ENCODE measurements at places on chromosomes 12 and 14.

DNA sequence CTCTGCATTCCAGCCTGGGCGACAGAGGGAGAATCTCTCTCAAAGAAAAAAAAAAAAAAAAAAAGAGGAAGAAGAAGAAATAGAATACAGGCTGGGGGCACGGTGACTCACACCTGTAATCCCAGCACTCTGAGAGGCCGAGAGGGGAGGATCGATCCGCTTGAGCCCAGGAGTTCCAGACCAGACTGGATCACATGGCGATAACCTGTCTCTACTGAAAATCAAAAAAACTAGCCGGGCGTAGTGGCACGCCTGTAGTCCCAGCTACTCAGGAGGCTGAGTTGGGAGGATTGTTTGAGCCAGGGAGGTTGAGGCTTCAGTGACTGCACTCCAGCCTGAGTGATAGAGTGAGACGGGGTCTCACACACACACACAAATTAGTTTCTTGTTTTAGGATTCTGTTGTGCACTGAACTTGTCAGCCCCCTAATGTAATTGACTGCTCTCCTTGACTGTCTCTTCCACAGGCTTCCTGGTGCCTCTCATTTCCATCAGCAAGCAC, 963 bp upstream of the TINF2 start:
- H3K4me3 ChIP-seq, result peak overlapping the region; percentile 91
- peak; percentile 51 for DNase-seq
- no peaks in the 10 kb centered on the region for H3K27me3 ChIP-seq
- H3K36me3 ChIP-seq, result no peaks in the 10 kb centered on the region
- H3K4me1 ChIP-seq, result peaks cover 7% of the 10 kb centered on the region

- no peaks in the 10 kb centered on the region for H3K27me3 ChIP-seq
- no peaks in the 10 kb centered on the region for H3K36me3 ChIP-seq
- H3K4me3 ChIP-seq, result no peak overlapping the region
These were observed 246.3 kb downstream of the PRKD1 start for GRCh38 chr14:29681316-29681715.

- no peak overlapping the region for H3K27ac ChIP-seq
- no peaks in the 10 kb centered on the region for H3K36me3 ChIP-seq
- DNase-seq, result no peak
- no peaks in the 10 kb centered on the region for H3K4me1 ChIP-seq
- H3K27me3 ChIP-seq, result no peaks in the 10 kb centered on the region
These were observed 66.2 kb downstream of the PRMT8 start for GRCh38 chr12:3557116-3557697.

GRCh38 chr12:61282790-61283575, 977.2 kb upstream of the USP15 start:
- no peaks in the 10 kb centered on the region for H3K4me1 ChIP-seq
- H3K4me3 ChIP-seq, result no peak overlapping the region
- H3K36me3 ChIP-seq, result no peaks in the 10 kb centered on the region
- peaks cover 2% of the 10 kb centered on the region for H3K27me3 ChIP-seq
- H3K27ac ChIP-seq, result no peak overlapping the region
- no peak for DNase-seq

DNA sequence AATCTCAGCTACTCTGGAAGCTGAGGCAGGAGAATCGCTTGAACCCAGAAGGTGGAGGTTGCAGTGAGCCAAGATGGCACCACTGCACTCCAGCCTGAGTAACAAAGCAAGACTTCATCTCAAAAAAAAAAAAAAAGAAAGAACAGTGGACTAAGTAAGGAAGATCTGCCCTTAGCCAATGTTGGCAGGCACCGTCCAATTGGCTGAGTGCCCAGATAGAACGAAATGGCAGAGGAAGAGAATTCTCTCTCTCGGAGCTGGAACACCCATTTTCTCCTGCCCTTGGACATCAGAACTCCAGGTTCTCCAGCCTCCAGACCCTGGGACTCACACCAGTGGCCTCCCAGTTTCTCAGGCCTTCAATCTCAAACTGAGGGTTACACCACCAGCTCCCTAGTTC, 49.9 kb downstream of the ESR2 start:
- H3K4me1 ChIP-seq, result peaks cover 13% of the 10 kb centered on the region
- no peak overlapping the region for H3K27ac ChIP-seq
- peak; percentile 79 for DNase-seq
- no peaks in the 10 kb centered on the region for H3K36me3 ChIP-seq
- no peaks in the 10 kb centered on the region for H3K27me3 ChIP-seq
- no peak overlapping the region for H3K4me3 ChIP-seq

- no peak for DNase-seq
- no peak overlapping the region for H3K27ac ChIP-seq
- H3K36me3 ChIP-seq, result no peaks in the 10 kb centered on the region
- H3K4me3 ChIP-seq, result no peak overlapping the region
- H3K27me3 ChIP-seq, result no peaks in the 10 kb centered on the region
These were observed 14.5 kb downstream of the ZNF839 start for GRCh38 chr14:102333795-102334705.

GRCh38 chr12:54012631-54013409, 4.0 kb downstream of the HOXC8 start:
- H3K36me3 ChIP-seq, result no peaks in the 10 kb centered on the region
- DNase-seq, result no peak
- peak overlapping the region; percentile 39 for H3K27ac ChIP-seq
- no peaks in the 10 kb centered on the region for H3K4me1 ChIP-seq

GRCh38 chr12:823028-823698, 70.8 kb downstream of the WNK1 start:
- H3K36me3 ChIP-seq, result no peaks in the 10 kb centered on the region
- no peak overlapping the region for H3K27ac ChIP-seq
- no peak overlapping the region for H3K4me3 ChIP-seq
- no peaks in the 10 kb centered on the region for H3K27me3 ChIP-seq
- H3K4me1 ChIP-seq, result peaks cover 3% of the 10 kb centered on the region

- H3K4me1 ChIP-seq, result peaks cover 3% of the 10 kb centered on the region
- H3K36me3 ChIP-seq, result no peaks in the 10 kb centered on the region
- no peak for DNase-seq
- H3K27me3 ChIP-seq, result no peaks in the 10 kb centered on the region
- no peak overlapping the region for H3K4me3 ChIP-seq
- H3K27ac ChIP-seq, result no peak overlapping the region
These were observed 340.3 kb upstream of the PDE3A start for GRCh38 chr12:20028033-20028432.

DNA sequence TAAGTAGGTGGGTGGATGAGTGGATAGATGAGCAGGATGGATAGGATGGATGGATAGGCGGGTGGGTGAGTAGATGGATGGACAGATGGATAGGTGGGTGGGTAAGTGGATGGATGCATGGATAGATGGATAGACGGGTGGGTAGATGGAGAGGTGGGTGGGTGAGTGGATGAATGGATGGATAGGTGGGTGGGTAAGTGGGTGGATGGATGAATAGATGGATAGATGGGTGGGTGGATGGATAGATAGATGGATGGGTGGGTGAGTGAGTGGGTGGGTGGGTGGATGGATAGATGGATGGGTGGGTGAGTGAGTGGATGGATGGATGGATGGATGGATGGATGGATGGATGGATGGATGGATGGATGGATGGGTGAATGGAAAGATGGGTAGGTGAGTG, 221.7 kb upstream of the NOS1 start:
- no peak for DNase-seq
- H3K27me3 ChIP-seq, result no peaks in the 10 kb centered on the region
- H3K4me3 ChIP-seq, result no peak overlapping the region
- H3K4me1 ChIP-seq, result no peaks in the 10 kb centered on the region
- H3K27ac ChIP-seq, result no peak overlapping the region

GRCh38 chr12:100716945-100717732, 77.4 kb upstream of the ANO4 start:
- no peaks in the 10 kb centered on the region for H3K4me1 ChIP-seq
- DNase-seq, result peak; percentile 36
- H3K27ac ChIP-seq, result no peak overlapping the region
- no peaks in the 10 kb centered on the region for H3K27me3 ChIP-seq
- H3K4me3 ChIP-seq, result peak overlapping the region; percentile 23
- no peaks in the 10 kb centered on the region for H3K36me3 ChIP-seq

DNA sequence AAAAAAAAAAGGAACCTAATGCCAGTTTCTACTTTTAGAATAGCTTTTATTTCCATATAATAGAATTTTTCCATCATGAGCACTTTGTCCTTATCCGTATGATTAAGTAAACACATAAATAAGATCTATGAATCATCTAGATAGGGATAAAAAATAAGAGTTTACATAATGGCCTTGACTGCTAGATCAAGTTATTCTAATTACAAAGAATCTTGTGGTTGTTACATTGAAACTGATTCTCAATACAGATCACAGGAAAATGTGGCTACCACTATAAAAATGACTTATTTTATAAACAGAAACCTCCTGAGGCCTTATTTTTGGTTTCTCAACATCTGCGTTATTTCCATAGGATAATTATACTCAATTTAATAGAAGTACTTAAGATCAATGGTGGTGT, 34.4 kb upstream of the NDUFA12 start:
- no peaks in the 10 kb centered on the region for H3K36me3 ChIP-seq
- no peaks in the 10 kb centered on the region for H3K27me3 ChIP-seq
- H3K4me1 ChIP-seq, result no peaks in the 10 kb centered on the region
- H3K27ac ChIP-seq, result no peak overlapping the region
- no peak for DNase-seq

- H3K4me3 ChIP-seq, result no peak overlapping the region
- no peaks in the 10 kb centered on the region for H3K4me1 ChIP-seq
- H3K36me3 ChIP-seq, result no peaks in the 10 kb centered on the region
- H3K27me3 ChIP-seq, result no peaks in the 10 kb centered on the region
- no peak for DNase-seq
These were observed 11.2 kb upstream of the GNPNAT1 start for GRCh38 chr14:52802597-52802996.

GRCh38 chr12:100359822-100360221, 2.9 kb downstream of the SLC17A8 start:
- no peaks in the 10 kb centered on the region for H3K36me3 ChIP-seq
- H3K4me1 ChIP-seq, result no peaks in the 10 kb centered on the region
- no peak overlapping the region for H3K4me3 ChIP-seq
- DNase-seq, result no peak
- H3K27me3 ChIP-seq, result no peaks in the 10 kb centered on the region
- no peak overlapping the region for H3K27ac ChIP-seq

- H3K27ac ChIP-seq, result no peak overlapping the region
- no peaks in the 10 kb centered on the region for H3K27me3 ChIP-seq
- H3K4me1 ChIP-seq, result no peaks in the 10 kb centered on the region
- H3K4me3 ChIP-seq, result no peak overlapping the region
These were observed 8.1 kb downstream of the OR10G2 start for GRCh38 chr14:21626491-21627230.

GRCh38 chr12:115988212-115988611, 289.3 kb downstream of the MED13L start:
- peaks cover 2% of the 10 kb centered on the region for H3K4me1 ChIP-seq
- no peaks in the 10 kb centered on the region for H3K36me3 ChIP-seq
- DNase-seq, result no peak
- no peak overlapping the region for H3K4me3 ChIP-seq
- no peak overlapping the region for H3K27ac ChIP-seq
- no peaks in the 10 kb centered on the region for H3K27me3 ChIP-seq

DNA sequence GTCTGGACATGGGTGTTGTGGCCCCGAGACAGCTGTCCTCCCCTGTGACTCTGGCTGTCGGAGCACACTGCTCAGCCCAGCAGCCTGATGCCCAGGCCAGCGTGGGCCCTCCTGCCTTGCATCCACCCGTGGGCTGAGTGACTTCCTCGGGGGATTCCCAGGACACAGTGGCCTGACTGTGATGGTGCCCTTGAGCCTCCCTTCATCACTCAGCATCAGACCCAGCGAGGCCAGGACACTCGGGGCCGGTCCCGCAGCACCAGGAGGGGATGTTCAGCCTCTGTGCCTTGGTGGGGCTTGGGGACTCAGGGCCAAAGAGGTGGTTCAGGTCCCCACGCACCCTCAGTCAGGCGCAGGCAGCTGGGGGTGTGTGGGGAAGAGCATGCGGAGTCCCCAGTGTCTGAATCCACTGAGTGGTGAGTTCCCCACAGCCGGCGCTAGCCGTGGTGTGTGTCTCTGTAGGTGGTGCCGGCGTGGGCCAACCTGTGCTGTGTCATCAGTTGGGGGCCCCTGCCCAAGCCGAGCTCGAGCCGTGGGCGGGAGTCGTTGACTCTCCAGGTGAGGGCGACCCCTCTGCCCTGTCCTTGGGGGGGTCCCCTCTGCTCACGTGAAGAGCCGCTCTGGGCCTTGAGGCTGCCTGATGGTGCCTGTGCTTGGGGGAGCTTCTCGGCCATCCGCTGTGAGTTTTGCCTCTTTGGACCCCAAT, 185.8 kb downstream of the ADGRD1 start:
- no peaks in the 10 kb centered on the region for H3K4me1 ChIP-seq
- no peaks in the 10 kb centered on the region for H3K36me3 ChIP-seq
- no peak overlapping the region for H3K4me3 ChIP-seq
- no peak overlapping the region for H3K27ac ChIP-seq
- no peak for DNase-seq

DNA sequence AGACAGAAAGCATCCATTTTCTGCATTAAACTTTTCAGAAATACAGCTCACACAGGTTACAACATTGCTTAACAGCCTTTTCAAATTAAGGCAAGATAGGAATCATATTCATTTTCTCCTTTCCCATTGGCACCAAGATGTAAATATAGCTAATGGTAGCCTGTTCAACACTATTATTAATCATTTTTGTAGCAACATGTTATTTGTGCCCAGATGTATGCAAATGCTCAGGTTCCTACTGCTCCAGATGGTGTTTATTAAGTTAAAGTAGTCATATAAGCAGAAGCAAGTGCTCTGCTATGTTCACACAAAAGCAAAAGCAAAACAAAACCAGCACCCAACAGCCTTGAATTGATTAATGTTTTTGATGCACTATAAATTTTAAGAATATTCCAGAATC, 1110.6 kb downstream of the SLC6A15 start:
- DNase-seq, result no peak
- H3K4me3 ChIP-seq, result no peak overlapping the region
- H3K27me3 ChIP-seq, result no peaks in the 10 kb centered on the region
- no peaks in the 10 kb centered on the region for H3K36me3 ChIP-seq
- H3K4me1 ChIP-seq, result no peaks in the 10 kb centered on the region
- no peak overlapping the region for H3K27ac ChIP-seq

GRCh38 chr14:89881839-89882238, 72.7 kb downstream of the EFCAB11 start:
- H3K4me1 ChIP-seq, result no peaks in the 10 kb centered on the region
- no peaks in the 10 kb centered on the region for H3K27me3 ChIP-seq
- no peak overlapping the region for H3K27ac ChIP-seq
- H3K36me3 ChIP-seq, result no peaks in the 10 kb centered on the region
- H3K4me3 ChIP-seq, result no peak overlapping the region

DNA sequence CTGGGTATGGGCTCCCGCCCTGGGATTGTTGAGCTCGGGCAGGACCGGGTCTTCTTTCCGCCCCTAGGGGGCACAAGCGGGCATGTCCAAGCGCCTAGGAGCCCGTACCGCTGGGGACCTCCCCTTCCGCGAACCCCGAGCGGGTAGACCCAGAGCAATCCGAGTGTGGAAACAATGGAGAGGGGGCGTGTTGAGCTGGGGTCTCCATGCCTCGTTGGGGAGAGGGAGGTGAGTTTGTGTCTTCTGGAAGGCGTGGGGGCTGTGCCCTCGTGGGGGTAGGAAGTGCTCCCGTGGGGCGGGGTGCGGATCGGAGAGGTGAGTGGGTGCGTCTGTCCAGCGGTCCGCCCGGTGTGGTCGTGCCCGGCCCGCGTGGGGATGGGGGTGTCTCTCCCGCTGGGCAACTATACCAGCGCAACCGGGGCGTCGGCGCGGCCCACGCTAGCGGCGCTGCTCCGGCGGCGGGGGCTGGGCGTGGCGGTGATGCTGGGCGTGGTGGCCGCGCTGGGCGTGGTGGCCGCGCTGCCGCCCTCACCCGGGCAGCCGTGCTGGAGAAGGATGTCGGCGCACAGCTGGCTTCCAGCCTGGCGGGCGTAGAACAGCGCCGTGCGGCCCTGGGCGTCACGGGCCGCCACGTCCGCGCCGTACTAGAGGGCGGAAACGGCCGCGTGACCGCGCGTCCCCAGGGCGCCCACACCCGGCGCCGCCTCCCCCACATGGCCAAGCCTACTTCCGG, 12.2 kb downstream of the AGAP2 start:
- no peaks in the 10 kb centered on the region for H3K27me3 ChIP-seq
- H3K27ac ChIP-seq, result no peak overlapping the region
- H3K4me3 ChIP-seq, result peak overlapping the region; percentile 58
- no peaks in the 10 kb centered on the region for H3K36me3 ChIP-seq

Data from ovary (tissue), 10 donors.